NCI-H1105 treated with DMSO at 0.1 percent for 48 hours (cell line): ENCODE measurements at places on chromosomes 4 and X.
A peak's percentile ranks its signal among the peaks of the same experiment; 100 is the strongest.

DNA sequence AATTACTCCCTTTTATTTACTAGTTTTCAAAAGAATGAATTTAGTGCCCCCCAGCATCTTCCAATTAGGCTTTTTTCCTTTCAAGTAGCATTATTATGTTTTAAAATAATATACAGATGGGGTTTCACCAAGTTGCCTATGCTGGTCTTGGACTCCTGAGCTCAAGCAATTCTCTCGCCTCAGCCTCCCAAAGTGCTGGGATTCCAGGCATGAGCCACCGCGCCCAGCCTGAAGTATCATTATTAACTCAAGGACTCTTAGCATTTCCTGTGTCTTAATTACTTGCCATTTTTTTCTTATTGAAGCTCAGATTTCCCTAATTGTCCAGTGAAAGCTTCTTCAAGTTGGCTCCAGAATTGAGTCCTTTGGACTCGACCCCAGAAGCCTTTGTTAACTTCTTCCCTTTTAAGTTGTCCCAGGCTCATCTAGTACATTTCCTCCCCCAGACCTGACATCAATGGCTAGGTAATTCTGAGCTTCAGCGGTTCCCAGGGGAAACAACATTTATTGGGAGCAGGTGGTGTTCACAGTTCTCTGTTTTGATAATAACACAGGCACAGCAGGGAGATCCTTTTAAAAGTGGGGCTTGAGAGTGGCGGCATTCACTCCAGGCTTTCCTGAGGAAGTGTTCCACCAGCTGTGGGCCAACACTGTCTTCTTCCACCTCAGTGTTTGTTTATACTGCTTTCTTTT lies 10.0 kb downstream of the SAT1 start:
- DNase-seq: peak; percentile 87

DNA sequence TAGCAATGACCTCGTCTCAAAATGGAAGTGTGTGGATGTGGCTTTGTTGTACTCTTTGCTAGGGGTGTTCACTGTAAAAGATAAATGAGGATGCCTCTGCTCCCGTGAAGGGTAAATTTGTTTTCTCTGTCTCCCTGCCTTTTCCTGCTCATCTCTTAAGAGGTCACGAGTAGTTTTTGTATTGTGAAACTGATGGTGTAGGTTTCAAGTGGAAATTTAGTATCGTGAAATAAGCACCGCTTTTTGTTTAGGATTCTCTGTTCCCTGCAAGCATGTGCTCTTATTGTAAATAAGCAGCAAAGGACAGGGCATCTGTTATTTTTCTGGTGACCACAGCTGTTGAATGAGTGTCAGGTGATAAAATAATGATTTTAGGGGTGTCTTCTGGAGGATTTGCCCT lies 104.6 kb downstream of the PHEX start:
- no peak for DNase-seq

- no peak for DNase-seq
Measured at GRCh38 chrX:13697455-13697854, 8.5 kb downstream of the RAB9A start.

DNA sequence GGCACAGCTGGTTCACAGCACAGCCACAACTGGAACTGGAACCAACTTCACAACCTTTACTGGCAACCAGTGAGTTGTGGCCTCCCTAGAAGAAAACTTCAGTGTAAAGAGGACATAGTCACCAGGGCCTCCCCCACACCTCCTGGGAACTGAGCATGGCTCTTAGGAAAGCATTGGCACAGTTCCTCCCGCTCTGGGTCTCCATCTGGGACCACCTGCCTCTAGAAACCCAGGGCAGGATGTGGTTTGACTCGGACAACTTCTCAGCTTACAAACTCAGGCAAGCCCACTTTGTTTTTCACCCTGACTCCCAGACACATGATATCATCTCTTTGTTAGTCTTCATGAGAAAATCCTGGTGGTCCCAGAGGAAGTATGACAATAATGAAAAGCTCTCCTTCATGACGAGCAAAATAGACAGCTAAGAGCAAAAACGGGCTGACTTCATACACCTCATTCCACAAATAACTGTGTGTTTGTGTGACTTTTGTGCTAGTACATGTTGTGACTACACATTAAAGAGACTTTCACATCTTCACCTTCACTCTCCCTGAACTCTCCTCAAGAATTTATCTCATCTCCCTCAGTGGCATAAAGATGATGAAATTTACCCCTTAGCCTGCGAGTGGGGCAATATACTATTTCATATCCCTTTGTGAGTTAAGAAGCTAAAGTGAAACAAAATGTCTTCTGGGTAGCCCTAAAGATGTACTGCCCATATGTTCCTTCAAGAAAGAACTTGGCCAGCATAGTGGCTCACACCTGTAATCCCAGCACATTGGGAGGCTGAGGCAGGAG lies 75.4 kb downstream of the SH3KBP1 start:
- no peak for DNase-seq

GRCh38 chrX:23465985-23466384 lies 131.3 kb downstream of the PTCHD1 start:
- no peak for DNase-seq

DNA sequence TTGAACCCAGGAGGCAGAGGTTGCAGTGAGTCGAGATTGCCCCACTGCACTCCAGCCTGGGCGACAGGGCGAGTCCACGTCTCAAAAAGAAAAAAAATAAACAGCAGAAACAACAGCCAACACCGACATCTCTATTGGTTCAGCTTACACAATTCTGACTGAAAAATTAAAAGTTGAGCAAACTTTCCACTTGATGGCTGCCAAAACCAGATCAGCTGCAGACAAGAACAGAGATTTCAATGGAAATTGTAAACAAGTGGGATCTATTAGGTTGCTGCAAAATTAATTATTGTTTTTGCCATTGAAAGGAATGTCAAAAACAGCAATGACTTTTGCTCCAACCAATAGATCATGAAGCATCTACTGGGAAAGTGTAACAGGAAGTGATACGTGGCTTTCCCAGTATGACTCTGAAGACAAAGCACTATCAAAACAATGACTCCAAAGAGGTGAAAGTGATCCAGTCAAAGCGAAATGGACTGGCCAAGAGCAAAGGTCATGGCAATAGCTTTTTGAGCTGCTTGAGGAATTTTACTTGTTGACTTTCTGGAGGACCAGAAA lies 26.3 kb downstream of the UPF3B start:
- no peak for DNase-seq

- no peak for DNase-seq
Measured at GRCh38 chrX:129731228-129731627, 7.6 kb upstream of the XPNPEP2 start.

- no peak for DNase-seq
Measured at GRCh38 chr4:68872643-68873502, 57.1 kb downstream of the UGT2B10 start.

GRCh38 chr4:124396333-124396732 lies 316.2 kb downstream of the ANKRD50 start:
- no peak for DNase-seq

DNA sequence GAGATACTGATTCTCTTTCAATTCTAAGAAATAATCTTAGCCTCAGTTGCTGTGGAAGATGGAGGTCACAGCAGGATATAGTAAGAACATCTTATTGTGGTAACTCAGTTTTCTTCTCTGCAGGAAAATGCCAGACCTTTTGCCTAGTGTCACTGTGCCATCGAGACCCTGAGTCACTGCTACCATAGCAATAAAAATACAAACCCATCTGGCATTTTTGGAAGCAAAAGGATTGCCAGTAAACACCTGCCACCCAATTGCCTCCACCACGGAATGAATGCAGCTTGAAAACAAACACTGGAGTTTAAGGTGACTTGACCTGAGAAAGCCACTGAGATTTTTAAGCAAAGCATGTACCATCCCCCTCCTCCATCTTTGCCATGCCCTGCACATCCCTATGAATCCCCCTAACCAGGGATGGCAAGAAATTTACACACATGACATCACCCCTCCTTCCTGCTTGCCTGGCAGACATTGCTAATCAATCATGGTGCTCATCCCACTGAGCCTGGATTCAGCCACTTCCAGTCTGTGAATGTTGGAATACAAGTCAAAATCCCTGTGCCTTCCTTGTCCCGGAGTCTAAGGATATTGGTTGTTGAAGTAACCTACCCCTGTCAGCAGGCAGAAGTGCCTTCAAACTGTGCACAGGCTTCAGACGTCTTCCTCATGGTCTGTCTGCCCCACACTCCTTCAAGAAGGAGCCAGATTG lies 59.6 kb upstream of the MAMLD1 start:
- no peak for DNase-seq

- no peak for DNase-seq
Measured at GRCh38 chrX:40130207-40130606, 32.4 kb upstream of the BCOR start.

- no peak for DNase-seq
Measured at GRCh38 chrX:20727447-20727846, 460.7 kb upstream of the RPS6KA3 start.

DNA sequence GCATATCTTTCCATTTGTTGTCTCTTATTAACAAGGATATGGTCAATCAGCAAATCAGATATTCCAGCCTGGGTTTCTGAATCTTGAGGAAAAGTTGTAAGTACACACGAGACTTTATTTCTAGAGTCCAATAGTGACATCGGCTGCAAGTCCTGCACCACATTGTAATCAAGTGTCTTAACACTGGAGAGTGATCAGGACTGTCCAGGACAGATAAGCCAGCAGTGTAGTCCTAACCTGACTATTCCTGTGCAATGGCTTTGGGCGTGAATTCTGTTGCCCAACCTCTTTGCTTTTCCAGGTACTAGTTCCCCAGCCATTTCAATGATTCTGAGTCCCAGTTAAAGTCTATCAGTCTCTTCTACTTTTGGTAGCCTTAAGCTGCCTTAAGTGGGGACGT lies 395.0 kb downstream of the PCDH10 start:
- no peak for DNase-seq

GRCh38 chr4:129998436-129999150 lies 902.6 kb downstream of the C4orf33 start:
- no peak for DNase-seq

DNA sequence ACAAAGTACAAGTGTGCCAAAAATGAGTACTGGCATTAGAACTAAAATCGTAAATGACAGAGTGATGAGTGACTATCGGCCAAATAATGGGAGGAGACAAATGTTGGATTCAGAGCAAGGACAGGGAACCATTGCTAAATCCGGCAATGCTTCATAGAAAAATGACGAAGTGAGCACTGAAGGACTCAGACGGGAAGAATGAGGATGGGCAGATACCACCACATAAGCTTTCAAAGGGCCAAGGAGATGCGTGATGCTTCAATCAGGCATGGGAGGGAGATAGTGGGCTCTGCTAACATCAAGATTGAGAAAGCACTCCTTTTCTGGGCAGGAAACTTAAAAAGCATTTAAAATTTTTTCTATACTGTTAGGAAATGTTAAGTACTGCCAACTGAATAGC lies 21.6 kb downstream of the RBBP7 start:
- no peak for DNase-seq

DNA sequence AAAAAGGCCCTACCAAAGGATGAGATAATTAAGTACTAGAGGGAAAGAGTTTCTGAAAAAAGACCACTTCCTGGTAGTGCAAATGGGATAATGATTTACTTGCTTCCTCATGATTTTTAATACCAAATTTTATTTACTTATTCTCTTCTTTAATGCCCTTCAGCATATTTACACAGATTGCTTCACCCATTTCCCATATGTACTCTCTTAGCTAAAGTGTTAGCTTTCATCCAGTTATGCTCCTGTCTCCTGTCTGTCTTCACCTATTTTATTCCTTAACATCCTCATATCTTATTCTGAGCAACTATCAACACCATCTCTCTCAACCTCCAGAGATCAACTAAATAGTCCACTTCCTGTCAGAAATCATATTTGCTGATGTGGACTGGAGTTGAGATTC lies 183.2 kb upstream of the HS3ST1 start:
- no peak for DNase-seq

- no peak for DNase-seq
Measured at GRCh38 chr4:139247241-139247640, 32.8 kb downstream of the MGARP start.

GRCh38 chr4:55364691-55365344 lies 18.8 kb downstream of the SRD5A3 start:
- DNase-seq: no peak

GRCh38 chr4:117420948-117421347 lies 335.6 kb upstream of the TRAM1L1 start:
- no peak for DNase-seq

DNA sequence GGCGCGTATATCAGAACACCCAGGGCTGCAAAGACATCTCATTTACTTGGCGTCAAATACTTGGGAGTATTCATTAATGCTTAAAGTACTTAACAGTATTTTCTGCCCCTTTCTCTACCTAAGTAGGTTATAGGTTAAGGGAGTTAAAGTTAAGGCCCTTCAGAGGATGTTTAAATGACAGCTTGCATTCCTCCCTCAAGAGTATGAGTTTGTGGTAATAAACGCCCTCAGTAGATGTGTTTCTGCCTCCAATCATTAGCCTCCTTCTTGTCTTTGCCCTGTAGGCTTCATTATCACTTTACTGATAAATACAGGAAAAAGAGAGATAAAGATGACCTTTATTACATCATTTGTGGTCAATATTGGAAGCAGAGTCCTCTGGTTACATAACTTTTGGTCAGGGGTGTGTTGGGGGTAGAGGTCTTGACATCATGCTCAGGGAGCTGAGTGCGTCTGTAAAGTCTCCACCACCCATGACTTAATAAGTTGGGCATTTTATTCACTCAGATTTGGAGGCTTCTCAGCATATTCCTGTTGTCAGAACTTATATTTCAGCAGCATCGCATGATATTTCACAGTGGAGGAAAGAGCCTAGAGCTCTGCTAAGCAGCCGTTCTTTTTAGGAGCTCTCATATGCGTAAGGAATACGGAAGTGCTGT lies 145.9 kb downstream of the CPE start:
- no peak for DNase-seq

- no peak for DNase-seq
Measured at GRCh38 chr4:38987491-38987890, 44.7 kb downstream of the TMEM156 start.

DNA sequence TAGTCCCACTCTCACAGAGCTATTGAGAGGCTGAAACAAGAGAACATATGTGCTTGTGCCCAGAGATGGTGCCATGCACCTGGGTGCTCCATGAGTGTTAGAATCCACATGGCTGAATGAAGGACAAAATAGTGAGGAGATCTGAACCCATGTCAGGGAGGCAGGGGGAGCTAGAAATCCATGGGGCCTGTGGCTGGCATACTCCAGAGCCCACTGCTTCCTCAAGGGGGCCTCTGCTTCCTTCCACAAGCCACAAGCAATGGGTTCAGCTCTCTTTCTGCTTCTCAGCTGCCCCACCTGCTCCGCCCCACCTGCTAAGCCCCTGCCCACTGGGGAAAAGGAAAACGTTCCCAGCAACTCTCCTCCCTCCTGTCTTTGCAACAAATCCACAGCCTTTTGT lies 46.1 kb downstream of the PJA1 start:
- DNase-seq: no peak

GRCh38 chr4:88818631-88819470 lies 121.2 kb upstream of the NAP1L5 start:
- peak; percentile 48 for DNase-seq
